ENCODE measurements at places on chromosomes 4 and X. TPM values are rescaled to one million over a fixed set of nuclear protein-coding genes. Genes with fewer than 3 reads are reported as not detected.

Gene STAG2
- total RNA-seq = 39.2 TPM

DNA sequence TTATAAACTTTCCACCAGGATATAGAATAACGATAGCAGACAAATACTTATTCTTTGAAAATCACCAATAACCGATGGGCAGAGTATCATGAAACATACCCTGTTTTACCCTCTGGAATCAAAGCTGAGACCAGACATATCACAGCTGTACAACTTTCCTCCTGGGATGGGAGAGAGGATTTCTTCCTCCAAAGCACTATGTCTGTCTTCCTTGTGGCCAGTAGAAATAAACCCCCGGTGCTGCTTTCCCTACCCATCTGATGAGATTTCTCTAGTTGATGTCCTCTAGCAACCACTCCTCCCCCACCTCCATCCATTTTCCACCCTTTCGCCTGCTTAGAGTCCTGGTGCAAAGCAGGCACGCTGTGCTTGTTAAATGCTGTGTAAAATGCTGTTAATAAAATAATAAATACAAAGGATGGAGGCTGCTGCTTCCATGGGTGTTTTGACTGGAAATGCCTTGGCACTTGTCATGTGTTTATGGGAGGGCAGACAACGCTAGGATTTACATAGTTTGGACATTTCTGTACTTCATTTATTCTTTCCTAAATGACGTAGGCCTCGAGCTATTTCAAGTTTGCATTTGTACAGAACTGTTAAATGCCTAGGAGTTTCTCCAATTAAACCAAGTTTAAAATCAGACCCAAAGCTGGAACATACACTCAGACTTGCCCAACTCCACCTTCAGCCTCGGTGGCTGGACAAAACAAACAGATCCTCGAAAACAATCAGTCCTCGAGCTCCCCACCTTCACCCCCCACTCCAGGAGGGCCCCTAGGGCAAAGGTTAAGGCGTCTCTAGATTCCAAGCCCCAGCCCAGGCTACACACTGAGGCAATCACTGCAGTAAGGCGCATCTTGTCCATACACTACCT is 10.1 kb downstream of the BCOR start:
- no peak for DNase-seq
- H3K4me3 ChIP-seq = no peak overlapping the region
- H3K4me1 ChIP-seq = peaks cover 91% of the 10 kb centered on the region
- no peaks in the 10 kb centered on the region for H3K27me3 ChIP-seq
- no peaks in the 10 kb centered on the region for H3K36me3 ChIP-seq

DNA sequence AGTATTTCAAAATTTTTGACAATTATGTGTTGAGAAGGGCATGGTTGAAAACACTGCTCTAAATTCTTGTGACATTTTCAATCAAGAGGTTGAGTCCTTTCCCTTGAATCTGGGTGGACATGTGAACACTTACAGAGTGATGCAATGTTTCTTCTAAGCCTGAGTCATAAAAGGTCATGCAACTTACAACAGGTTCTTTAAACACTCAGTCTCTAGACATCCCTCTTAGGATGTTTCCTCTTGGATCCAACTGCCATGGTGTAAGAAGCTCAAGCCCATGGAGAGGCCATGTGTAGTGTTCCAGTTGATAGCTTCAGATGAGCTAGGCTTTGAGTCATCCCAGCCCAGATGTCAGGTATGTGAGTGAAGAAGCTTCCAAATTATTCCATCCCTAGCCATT is 232.2 kb upstream of the MAOA start:
- DNase-seq = no peak
- no peaks in the 10 kb centered on the region for H3K36me3 ChIP-seq
- H3K27ac ChIP-seq = no peak overlapping the region

DNA sequence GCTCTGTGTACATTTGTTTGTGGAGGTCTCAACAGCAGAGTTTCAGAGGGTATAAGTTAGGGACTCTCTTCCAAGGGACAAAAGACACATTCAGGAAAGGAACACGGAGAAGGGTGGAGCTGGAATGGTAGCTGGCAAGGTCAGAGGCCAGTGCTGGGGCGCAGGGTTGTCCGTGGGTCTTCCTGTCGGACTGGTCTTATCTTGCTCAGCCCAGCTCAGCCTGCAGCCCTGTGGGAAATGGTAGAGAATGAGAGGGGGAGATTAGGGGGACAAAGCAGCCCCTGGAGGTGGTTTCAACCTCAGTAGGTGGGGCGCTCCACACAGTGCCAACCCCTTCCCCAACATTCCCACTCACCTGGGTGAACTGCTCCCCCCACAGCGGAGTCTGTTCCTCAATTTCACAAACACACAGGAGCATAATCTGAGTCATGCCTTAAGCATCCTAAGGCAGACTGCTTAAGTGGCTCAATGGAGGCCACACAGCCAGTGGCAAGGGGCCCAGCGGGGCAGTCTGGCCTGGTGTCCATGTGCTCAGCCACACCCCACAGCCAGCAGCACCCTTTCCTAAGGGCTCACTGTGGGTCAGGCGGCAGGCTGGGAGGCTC is 6.9 kb upstream of the HDAC6 start:
- no peaks in the 10 kb centered on the region for H3K36me3 ChIP-seq
- no peaks in the 10 kb centered on the region for H3K4me1 ChIP-seq
- DNase-seq = no peak
- no peak overlapping the region for H3K27ac ChIP-seq

Gene TMSB15C
- not detected for total RNA-seq

- no peaks in the 10 kb centered on the region for H3K27me3 ChIP-seq
- DNase-seq = no peak
- no peak overlapping the region for H3K4me3 ChIP-seq
- peak overlapping the region; percentile 64 for H3K27ac ChIP-seq
Measured at GRCh38 chr4:113641025-113641431, 120.5 kb downstream of the CAMK2D start.

Gene SNX25
- total RNA-seq = 16.6 TPM

GRCh38 chr4:64230709-64231310 is 178.4 kb downstream of the TECRL start:
- H3K27me3 ChIP-seq = no peaks in the 10 kb centered on the region
- H3K4me3 ChIP-seq = no peak overlapping the region
- no peak overlapping the region for H3K27ac ChIP-seq
- H3K36me3 ChIP-seq = no peaks in the 10 kb centered on the region
- DNase-seq = no peak

DNA sequence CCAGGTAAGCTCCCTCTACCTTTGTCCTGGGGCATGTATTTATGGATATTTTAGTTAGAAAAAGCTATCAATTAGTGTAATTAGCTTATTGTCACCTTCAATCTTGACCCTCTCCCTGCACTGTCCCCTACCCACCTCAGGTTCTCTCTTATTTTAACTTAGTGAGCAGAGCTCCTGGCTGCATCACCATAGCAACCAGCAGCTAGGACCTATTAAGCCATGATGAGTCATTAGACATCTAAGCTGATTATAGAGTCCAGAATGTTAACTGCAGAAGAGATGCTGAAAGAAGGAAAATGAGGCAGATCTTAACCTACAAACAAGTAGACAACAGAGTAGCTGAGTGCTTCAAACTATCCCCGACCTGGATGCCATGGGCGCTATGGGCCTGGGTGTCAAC is 36.6 kb downstream of the MAGEE2 start:
- H3K27me3 ChIP-seq = no peaks in the 10 kb centered on the region
- no peaks in the 10 kb centered on the region for H3K36me3 ChIP-seq
- H3K27ac ChIP-seq = no peak overlapping the region
- no peak for DNase-seq

DNA sequence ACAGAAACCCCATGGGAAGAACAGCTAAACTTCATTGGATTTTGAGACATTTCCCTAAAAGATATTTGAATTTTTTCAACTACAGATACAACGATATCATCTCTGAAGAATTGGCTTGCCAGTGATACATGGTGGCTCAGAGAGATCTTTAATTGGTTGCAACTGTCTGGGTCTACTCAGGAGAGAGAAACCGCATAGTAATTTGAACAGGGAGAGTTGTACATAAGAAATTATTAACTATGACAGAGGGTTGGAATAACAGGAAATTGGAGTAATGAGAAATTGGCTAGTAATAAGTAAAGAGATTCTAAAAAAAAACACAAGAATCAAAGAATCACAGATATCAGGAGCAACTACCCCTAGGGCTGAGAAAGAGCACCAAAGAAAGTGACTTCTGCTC is 118.4 kb downstream of the KLHL13 start:
- DNase-seq = no peak
- no peaks in the 10 kb centered on the region for H3K27me3 ChIP-seq
- no peaks in the 10 kb centered on the region for H3K4me1 ChIP-seq
- H3K36me3 ChIP-seq = no peaks in the 10 kb centered on the region
- no peak overlapping the region for H3K4me3 ChIP-seq

DNA sequence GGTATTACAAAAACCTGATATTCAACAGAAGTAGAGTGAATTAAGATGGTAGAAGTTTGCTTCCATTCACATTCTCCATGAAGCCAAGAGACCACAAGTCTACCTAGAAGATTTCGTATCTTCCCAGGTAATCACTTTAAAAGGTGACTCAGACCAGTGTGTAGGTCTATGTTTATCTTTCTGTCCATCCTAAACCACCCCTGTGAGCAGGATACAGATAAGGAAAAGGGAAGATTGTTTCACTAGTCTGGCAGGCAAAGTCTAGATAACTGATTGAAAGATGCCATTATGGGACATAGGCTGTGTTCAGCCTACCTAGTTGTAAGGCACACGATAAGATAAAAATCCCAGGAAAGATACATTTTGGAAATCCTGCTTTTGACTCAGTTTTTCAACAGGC is 244.3 kb upstream of the NWD2 start:
- DNase-seq = no peak
- H3K27ac ChIP-seq = no peak overlapping the region
- H3K4me1 ChIP-seq = no peaks in the 10 kb centered on the region
- no peak overlapping the region for H3K4me3 ChIP-seq
- H3K36me3 ChIP-seq = no peaks in the 10 kb centered on the region

GRCh38 chr4:40769266-40769665 is 19.5 kb downstream of the NSUN7 start:
- no peaks in the 10 kb centered on the region for H3K4me1 ChIP-seq
- no peaks in the 10 kb centered on the region for H3K27me3 ChIP-seq
- H3K27ac ChIP-seq = no peak overlapping the region
- H3K4me3 ChIP-seq = no peak overlapping the region

Gene NUDT10
- not detected for total RNA-seq

DNA sequence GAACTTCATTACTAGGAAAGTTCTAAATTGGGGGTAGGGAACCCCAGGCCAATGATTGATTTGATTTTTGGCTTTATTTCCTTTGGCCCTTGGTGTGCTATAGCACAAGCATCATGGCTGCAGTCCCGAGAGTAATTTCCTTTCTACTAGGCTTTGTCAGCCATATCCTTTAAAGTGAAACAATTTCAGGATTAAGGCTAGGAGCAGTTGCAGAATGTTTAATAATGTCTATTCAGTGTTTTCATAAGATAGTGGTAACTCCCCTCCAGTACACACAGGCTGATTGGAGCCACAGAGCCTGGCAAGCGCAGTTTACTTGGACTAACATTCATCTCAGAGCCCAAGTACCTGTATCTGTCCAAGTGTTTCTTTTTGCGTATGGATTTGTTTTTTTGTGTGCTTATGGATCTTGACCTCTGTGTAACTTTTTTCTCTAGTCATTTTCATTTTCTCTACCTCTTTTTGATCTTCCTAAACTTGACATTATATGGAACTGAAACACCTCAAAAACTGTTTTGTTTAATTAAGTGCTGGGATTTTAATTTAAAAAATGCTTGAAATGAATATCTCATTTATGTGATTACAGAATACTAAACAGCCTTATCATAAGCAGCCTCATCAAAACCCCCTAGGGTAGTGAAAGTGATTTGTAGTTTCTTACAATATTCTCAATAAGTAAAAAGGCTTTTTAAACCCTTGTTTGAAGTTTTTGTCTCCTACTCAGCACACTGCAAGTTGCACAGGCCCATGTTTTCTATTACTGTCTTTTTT is 7.5 kb downstream of the STIM2 start:
- peaks cover 46% of the 10 kb centered on the region for H3K4me1 ChIP-seq
- H3K4me3 ChIP-seq = no peak overlapping the region
- no peak overlapping the region for H3K27ac ChIP-seq
- no peaks in the 10 kb centered on the region for H3K36me3 ChIP-seq
- H3K27me3 ChIP-seq = no peaks in the 10 kb centered on the region
- no peak for DNase-seq

- no peaks in the 10 kb centered on the region for H3K4me1 ChIP-seq
- H3K27me3 ChIP-seq = no peaks in the 10 kb centered on the region
- DNase-seq = no peak
- no peaks in the 10 kb centered on the region for H3K36me3 ChIP-seq
- no peak overlapping the region for H3K27ac ChIP-seq
Measured at GRCh38 chrX:50700921-50701320, 113.1 kb downstream of the SHROOM4 start.

GRCh38 chr4:46830971-46831454 is 78.0 kb downstream of the COX7B2 start:
- no peaks in the 10 kb centered on the region for H3K36me3 ChIP-seq
- H3K4me1 ChIP-seq = no peaks in the 10 kb centered on the region
- no peak overlapping the region for H3K4me3 ChIP-seq
- H3K27me3 ChIP-seq = no peaks in the 10 kb centered on the region
- DNase-seq = no peak

Gene RENBP
- total RNA-seq = 0.66 TPM

DNA sequence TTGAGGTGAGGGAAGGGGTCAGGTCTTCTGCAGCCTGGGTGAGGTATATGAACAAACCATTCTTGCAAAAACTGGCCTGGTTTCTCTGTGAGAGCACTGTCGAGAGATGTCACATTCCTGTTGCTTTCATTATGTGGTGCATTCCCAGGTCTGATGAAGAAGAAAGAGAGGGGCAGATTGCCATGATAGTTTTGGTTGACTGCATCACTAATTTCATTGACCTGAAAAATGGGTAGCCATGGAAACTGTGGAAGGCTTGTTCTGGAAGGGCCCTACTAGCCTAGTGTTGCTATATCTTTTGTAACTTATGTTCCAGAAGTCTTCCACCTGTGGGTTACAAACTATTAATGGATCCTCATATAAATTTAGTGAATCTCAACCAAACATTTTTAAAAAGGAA is 32.9 kb upstream of the CYBB start:
- H3K27me3 ChIP-seq = no peaks in the 10 kb centered on the region
- no peak overlapping the region for H3K27ac ChIP-seq
- H3K4me3 ChIP-seq = no peak overlapping the region
- no peaks in the 10 kb centered on the region for H3K4me1 ChIP-seq

Gene ASB5
- total RNA-seq = not detected

Gene RPS6KA6
- total RNA-seq = 0.99 TPM

GRCh38 chr4:5041699-5042098 is 9.6 kb upstream of the STK32B start:
- H3K27me3 ChIP-seq = no peaks in the 10 kb centered on the region
- H3K4me3 ChIP-seq = no peak overlapping the region
- no peaks in the 10 kb centered on the region for H3K36me3 ChIP-seq

DNA sequence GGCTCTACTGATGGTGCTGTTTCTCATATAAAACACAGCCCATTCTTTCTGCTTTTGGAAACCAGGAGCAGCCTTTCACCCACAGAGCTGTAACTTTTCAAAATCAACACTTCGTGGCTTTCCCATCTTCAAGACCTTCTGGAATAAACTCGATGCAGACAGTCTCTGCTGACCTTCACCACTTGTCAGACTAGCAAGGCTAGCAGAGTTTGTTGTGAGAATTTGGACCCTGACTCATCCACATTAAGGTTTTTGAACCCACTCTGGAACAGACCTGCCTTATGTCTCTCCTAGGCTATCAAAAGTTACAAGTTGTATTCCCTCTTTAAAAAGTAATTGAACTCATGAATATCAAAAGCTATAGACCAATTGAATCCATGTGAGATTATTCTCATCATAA is 88.6 kb downstream of the MAML3 start:
- no peak for DNase-seq
- no peaks in the 10 kb centered on the region for H3K36me3 ChIP-seq
- peaks cover 26% of the 10 kb centered on the region for H3K4me1 ChIP-seq
- no peak overlapping the region for H3K4me3 ChIP-seq
- no peak overlapping the region for H3K27ac ChIP-seq

GRCh38 chrX:109732807-109733612 is at the start of gene ACSL4:
Gene ACSL4 (minus strand): TSS chrX:109733257. CDS start chrX:109683363, 49,894 bp downstream.
- H3K4me1 ChIP-seq = peaks cover 5% of the 10 kb centered on the region
- no peaks in the 10 kb centered on the region for H3K27me3 ChIP-seq
- peak; percentile 88 for DNase-seq
- H3K4me3 ChIP-seq = peak within 1 kb of the TSS; percentile 41
